ENCODE measurements at places on chromosomes 3 and 15. TPM values are rescaled to one million over a fixed set of nuclear protein-coding genes. Genes with fewer than 3 reads are reported as not detected.
A peak's percentile ranks its signal among the peaks of the same experiment; 100 is the strongest.

GRCh38 chr15:30925686-30926085 is 22.0 kb downstream of the FAN1 start:
- no peak for DNase-seq

DNA sequence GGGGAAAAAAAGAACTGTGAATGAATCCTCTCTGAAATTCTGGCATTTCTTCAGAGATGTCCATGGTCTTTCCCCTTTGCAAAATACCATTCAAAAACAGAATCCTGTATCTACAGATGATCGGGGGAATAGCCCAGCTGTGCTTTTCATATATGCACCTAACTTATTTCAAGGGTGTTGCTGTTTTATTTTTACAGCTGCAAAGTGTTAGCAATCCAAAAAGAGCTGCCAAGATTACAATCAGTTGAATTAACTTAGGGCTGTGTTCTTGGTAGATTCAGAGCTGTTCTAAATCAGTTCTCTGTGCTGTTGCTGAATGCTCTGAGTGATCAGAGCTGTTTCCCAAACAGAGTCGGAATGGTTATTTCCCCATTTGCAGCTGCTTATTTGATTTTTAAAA is 175.7 kb upstream of the SEMA6D start:
- no peak for DNase-seq

DNA sequence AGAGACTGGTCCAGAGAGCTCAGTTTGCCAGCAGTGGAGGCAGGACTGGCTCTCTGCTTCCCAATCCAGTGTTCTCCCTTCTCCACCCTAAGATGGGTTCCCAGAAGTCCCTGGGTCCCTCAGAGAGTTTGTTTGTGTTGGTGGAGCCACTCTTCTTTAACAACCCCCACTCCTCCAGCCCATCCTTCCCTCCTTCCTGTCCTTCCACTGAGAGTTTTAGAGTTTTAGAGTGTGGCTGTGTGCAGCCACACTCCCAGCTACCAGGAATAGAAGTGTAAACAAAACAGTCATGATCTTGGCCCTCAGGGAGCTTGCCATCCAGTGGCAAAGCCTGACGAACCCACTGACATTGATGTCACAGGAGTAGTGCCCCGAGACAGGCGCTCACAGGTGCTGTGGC is 12.5 kb upstream of the FBLN2 start:
- no peak for DNase-seq

DNA sequence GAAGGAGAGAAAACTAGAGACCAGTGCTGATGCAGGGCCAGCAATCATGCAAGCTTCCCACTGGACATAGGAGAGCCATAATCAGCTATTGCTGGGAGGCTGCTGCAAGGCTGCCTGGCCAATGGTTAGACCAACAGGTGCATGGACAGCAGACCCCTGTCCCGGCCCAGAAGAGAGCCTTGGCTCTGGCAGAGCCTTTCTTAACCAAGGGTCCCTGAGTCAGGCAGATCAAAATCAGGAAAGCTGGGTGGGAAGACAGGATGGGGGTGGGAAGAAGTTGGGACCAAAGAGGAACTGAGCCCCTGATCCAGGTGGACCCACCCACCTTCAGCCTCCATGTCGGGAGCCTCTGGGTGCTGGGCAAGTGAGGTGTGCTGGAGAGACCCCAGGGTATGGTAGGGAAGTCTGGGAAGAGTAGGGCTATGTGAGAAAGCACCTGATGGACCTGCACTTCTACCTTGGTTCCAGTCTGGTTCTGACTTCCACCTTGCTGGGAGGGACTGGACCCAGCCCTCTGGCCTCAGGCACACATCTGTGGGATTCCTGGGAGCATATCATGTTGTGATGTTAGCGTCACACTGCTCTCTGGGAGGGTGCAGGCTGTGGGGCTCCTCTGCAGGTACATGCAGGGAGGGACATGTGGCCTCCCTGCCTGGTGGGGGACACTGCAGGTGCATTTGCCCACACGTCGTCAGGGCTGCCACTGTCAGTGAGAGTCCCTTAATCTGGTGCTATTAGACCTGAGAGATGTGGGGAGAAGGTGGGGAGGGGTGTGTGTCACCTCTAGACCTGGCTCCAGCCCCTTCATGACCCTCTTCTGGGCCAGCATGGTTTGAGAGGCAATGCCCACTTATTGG is 24.7 kb downstream of the KY start:
- DNase-seq: peak; percentile 4

DNA sequence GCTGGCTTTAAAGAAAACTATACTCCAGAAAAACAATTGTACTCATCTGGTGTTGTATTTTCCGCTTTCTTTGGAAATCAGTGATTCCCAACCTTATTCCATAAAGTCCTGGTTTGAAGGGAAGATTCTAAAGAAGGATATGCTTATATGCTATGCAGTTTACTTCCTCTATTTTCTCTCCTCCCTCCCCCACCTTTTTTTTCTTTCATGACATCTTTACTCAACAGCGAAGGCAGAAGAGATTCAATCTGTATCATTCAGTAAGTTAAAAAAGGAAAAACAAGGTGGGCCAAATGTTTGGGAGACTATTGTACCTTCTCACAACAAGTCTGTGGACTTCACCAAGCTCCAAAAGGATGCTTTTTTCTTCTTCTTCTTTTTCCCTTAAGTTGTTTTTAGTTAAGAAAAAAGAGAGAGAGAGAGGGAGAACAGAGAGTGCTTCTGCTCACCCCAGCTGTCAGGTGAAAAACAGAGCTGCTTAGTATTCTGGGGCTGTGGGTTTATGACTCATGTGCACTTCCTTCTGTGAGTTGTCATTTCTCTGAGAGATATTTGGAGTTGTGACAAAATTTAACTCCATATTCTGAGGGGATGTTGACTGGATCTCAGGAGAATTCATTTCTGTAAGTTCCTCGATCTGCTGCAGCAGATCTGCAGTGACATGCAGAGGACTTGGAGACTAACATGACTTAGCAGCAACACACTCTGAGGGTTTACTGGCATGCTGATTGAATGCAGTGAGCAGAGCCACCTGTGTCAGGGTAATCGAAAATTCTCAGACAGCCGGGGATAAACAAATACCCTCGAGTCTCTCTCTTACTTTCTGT is 70.7 kb downstream of the SSR3 start:
- DNase-seq: no peak

- no peak for DNase-seq
Measured at GRCh38 chr3:25863416-25863959, 73.6 kb downstream of the OXSM start.

- no peak for DNase-seq
Measured at GRCh38 chr3:135801018-135801417, 164.5 kb upstream of the PPP2R3A start.

- DNase-seq: no peak
Measured at GRCh38 chr3:127525373-127525772, 65.2 kb downstream of the TPRA1 start.

DNA sequence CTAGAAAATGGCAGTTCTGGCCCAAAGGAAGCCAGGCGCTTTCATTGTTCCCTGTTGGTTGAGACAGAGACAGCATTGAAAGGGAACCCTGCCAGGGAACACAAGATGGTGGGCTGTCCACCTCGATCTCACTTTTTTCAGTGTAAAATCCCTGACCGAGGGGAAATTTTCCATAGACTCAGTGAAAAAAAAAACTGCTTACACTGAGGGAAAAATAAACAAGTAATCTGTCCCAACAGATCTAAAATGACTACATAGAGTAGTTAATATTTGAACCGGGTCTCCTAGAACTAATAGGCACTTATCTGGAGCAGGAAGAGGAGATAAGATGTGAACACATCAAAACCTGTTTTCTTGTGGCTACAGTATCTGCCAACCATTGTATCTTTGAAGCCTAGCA is 763.4 kb upstream of the GOLIM4 start:
- no peak for DNase-seq

- no peak for DNase-seq
Measured at GRCh38 chr3:53680028-53680427, 166.2 kb downstream of the CHDH start.

GRCh38 chr3:191412759-191413158 is 48.2 kb upstream of the PYDC2 start:
- DNase-seq: no peak

DNA sequence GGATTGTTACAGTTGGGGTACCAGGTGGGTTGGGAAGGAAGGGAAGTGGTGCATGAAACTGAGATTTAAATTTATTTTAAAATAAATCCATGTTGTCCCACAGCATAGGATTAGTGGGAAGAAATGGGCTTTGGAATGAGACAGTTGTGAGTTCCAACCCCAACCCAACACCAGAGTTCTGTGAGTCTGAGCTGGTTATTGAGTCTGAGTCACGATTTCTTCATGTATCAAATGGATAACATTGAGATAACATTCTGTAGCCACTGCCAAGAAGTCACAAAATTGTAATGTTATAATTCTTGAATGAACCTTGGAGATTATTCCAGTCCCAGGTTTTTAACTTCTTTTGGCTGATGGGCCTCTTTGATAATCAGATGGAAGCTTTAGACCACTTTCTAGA is 13.7 kb downstream of the IFT122 start:
- no peak for DNase-seq

DNA sequence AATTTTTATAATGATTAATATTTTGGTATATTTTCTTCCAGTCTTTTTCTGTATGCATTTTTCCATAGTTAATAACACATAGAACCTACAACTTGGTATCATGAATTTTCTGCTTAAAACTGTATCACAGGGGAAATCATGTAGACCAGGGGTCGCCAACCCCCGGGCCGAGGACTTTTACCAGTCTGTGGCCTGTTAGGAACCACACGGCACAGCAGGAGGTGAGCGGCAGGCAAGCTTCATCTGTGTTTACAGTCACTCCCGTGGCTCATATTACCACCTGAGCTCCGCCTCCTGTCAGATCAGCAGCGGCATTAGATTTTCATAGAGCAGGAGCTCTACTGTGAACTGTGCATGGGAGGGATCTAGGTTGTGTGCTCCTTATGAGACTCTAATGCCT is 54.7 kb downstream of the RPL22L1 start:
- DNase-seq: peak; percentile 73

CDHR4 gene
- 0.17 TPM for total RNA-seq

LINGO1 gene
- 60.5 TPM for total RNA-seq

MGA gene
- 36.9 TPM for total RNA-seq

SERINC4 gene
- total RNA-seq: 0.16 TPM

GATA2 gene
- 1.5 TPM for total RNA-seq

WNT7A gene
- 0.07 TPM for total RNA-seq

ACTC1 gene
- total RNA-seq: 11.4 TPM

GOLGA6L2 gene
- total RNA-seq: not detected

SLC6A11 gene
- total RNA-seq: 1.5 TPM

Measured in WTC11 (cell line).